ENCODE measurements at places on chromosomes 6 and 20.

- no peak for DNase-seq
Observed at GRCh38 chr20:8749986-8750385, 318.9 kb upstream of the PLCB4 start.

DNA sequence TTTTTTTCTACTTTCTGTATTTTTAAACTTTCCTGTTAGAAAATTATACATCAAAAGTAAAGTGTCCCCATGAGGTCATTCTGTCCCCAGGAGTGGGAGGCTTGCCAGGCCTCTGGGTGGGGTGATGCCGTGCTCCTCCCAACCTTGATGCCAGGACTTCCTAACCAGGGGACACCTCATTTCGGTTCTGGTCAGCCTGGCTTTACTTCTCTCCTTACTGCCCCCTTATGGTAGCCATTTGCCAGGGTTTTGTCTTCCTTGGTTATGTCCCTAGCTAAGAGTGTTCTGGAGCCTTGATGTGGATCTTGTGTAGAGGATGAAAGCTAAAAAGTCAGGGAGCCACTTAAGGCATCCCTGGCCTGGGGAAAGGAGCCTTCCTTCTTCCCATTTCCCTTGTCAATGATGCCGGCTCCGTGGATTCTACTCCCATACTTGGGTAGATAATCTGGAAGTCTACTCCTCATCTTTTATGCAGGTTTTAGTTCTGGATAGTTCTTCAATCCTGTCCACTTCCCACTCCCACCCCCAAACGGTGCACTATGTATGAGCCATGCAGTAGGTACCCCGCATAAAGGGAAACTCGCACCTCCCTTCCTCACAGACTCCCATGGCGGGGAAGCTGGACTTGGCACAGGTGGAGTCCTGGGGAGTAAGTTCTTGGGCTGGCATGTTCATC lies 164.1 kb upstream of the SALL4 start:
- peak; percentile 59 for DNase-seq

- peak; percentile 22 for DNase-seq
Observed at GRCh38 chr20:6074145-6074561, 20.3 kb upstream of the LRRN4 start.

GRCh38 chr6:111566873-111567517 lies 38.7 kb downstream of the TRAF3IP2 start:
- no peak for DNase-seq

DNA sequence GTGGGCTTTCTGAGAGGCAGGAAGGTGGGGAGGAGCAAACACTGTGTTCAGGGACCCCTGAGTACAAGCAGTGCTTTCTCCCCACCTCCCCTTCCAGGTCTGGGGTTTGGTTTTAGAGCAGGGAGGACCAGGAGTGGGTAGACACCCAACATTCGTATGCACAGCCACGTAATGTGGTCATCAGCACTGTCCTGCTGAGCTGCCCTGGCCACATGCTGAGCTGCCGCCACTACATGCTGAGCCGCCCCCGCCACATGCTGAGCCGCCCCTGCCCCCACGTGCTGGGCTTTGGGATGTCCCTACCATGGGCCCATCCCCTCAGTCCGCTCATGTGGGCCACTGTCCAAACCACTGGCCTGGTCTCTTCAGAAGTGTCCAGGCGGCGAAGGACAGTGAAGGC lies 214.9 kb upstream of the CST7 start:
- DNase-seq = no peak

GRCh38 chr6:67031451-67031850 lies 1324.4 kb upstream of the EYS start:
- no peak for DNase-seq

GRCh38 chr6:30895343-30895742 lies 11.0 kb downstream of the DDR1 start:
- no peak for DNase-seq

GRCh38 chr6:88869263-88870020 lies 94.0 kb downstream of the RNGTT start:
- no peak for DNase-seq

- no peak for DNase-seq
Observed at GRCh38 chr20:6347916-6348315, 225.1 kb upstream of the FERMT1 start.

DNA sequence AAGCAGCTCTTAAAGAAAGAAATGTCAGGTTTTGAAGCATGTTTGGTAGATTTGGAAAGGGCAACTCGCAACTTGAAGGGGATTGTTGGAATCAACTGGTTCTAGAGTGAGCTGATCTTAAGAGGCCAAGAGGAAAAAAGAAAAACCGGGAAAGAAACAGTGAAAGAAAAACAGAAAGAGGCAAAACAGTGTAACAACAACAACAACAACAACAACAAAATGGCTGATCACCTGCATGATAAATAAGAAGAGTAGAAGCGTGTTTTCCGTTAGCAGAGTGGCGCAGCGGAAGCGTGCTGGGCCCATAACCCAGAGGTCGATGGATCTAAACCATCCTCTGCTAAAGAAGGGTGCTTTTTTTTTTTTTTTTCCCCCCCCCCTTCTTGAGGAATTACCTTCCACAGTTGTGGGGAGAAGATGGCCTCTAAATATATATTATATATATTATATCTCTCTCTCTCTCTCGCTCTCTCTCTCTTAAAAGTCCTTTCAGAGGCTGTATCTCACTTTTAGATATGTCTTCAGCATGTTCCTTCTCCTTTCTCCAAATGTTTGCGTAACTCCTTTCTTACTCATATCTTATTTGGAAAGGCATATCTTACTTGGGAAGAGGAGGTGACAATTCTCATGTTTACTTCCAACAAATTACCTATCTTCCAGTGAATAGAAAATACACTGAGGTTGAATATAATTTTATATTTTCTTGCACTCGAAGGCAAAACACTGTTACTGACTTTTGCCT lies 134.4 kb downstream of the OR2B2 start:
- peak; percentile 44 for DNase-seq

GRCh38 chr20:54223751-54224150 lies 15.9 kb downstream of the PFDN4 start:
- no peak for DNase-seq

DNA sequence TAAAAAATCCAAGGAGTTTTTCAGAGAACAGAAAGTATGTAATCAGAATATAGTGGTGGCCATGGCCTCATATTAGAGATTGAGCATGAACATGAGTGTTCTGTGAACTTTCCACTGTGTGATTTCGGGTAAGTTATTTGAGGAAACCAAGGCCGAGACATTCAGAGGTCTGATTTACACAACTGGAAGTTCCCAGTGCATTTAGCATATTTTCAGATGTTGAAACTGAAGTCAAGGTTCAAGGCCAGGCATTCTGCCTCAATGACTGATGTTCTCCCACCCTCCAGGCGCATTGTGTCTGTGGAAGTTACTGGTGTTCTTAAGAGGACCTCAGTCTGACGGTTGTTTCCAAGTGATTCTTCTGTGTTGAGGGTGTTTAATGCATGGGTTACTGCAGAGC lies 26.2 kb downstream of the RNF144B start:
- DNase-seq = peak; percentile 95

- DNase-seq = no peak
Observed at GRCh38 chr6:116973976-116974375, 96.9 kb downstream of the RFX6 start.

- DNase-seq = no peak
Observed at GRCh38 chr6:76790045-76790796, 673.1 kb downstream of the HTR1B start.

DNA sequence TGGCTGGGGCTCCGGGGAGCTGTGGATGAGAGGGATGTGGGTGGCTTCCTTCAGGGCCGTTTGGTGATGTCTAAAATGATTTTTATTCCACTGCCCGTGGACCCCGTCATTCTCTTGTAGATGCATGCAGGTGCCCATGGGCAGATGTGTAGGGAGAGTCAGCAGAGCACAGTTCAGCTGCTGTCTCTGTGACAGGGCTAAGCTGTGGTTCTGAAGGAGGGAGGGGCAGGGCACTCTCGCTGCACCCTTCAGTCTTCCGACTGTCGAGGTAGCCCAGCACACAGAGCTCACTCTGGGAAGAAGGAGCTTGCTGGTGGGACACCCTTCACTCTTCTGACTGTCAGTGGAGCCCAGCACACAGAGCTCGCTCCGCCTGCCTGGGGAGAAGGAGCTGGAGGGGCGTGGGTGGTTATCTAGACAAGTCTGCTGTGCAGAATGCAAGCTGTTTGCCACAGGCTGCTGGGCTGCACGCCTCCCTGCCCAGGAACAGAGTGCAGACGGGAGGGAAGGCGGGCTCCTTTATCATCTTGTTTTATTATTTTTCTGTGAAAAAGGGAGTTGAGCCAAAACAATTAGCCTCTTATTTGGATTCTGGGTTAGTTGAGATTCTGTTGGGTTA lies 28.4 kb upstream of the ADRM1 start:
- no peak for DNase-seq

DNA sequence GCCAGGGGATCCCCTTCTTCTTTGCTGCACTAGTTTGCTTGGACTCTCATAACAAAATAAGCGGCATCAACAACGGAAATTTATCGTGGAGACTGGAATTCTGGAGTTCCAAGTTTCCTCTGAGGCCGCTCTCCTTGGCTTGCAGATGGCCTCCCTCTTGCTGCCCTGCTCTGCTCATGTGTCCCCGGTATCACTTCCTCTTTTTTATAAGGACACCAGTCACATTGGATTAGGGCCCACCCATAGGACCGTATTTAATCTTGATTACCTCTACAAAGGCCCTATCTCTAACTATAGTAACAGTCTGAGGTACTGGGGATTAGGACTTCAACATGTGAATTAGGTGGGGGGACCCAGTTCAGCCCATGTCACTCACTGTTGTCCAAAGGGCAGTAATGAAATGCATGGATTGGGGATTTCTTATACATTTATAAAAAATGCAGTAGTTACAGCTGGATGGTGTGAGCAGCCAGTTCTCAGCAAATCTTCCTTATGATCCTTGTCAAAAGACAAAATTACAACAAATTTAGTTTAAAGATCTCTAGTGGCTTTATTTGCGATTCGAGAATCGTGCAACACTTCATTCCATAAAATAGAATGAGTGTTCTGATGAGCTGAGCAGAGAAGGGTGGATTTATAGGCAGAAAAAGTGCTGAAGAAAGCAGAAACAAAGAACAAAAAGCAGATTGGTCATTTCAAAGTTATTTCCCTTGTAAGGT lies 59.3 kb upstream of the AKAP12 start:
- DNase-seq = no peak

DNA sequence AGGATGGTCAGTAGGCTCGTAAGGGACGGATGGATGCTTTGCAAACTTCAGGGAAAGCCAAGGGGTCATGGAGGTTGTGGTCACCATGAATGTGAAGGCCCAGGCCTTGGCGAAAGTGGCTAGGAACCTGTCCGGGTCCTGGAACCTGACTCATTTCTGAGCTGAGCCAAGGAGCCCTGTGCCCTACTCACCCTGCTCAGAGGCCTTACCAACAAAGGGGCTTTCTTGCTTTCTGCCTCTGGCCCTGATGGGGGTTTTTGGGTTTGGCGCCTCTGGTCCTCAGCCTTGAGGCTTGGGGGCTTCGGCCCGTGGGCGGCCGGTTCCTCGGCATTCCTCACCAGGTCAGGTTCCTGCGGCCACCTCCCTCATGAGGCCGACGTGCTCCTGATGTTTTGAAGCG lies 155.1 kb downstream of the DTNBP1 start:
- no peak for DNase-seq

Measured in inflammatory macrophage treated with lipopolysaccharide for 4 hours (primary cell).